Activated CD4-positive, alpha-beta T cell treated with anti-CD3 and anti-CD28 coated beads for 1 hour (primary cell): ENCODE measurements at places on chromosomes 2 and 18.

DNA sequence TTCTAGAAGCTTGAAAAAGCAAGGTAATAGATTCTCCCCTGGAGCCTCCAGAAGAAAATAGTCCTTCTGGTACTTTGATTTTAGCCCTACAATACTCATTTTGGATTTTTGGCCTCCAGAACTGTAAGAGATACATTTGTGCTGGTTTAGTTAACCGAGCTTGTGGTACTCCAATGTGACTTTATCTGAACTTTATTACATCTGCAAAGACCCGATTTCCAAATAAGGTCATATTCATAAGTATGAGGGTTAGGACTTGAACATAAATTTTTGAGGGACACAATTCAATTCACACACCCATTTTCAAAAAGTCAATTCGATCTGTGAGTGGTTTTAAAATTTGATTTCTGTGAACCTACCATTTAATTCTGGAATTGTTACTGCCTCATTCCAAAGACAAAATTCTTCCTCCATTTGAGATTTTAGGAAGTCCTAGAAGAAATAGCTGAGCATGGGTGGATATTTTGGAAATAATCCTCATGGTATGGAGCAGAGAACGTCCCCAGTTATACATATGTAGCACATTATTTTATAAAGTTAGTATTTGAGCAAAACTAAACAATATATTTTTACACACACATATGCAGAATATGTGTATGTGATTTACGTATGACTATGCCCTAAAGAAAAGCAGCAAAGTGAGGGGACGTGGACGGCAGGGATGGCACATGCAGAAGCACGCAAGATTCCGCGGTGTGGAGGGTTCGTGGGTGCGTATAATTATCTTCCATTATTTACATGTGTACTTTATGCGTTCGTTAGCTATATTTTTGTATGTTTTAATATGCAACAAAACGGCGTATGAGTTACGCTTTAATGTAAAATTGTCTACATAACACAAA, 905 bp upstream of the NUP35 start:
- DNase-seq, result no peak

GRCh38 chr2:176192351-176192750, 3.9 kb downstream of the HOXD1 start:
- no peak for DNase-seq

DNA sequence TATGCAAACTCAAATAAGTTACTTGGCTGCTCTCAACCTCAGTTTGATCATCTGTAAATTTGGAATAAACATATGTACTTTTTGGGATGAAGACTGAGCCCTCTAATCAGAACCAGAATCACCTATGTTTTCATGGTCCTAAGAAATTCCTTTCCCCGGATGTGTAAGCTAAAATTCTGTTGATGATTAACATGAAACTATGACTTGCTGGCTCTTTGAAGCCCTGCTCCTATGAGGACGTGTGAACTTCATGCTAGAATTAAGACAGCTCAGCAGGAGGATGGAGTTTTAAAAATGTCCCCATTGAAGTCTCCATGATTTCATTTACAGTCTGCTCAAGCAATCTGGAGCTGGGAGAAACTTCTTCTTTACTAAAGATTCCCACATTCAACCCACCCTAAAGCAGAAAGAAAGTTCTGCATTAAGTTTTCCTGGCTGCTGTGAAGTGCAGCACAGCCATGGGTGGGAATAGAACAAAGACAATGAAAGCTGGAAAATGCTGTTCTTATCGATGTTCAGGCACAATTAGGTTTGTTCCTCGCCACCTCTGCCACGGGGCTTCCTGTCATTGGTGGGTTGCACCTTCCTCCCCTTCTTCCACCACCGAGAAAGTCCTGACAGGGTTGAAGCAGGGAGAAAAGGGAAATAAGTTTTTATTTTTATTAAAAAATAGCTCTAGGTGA, 50.9 kb downstream of the ADCYAP1 start:
- no peak for DNase-seq

- no peak for DNase-seq
Observed at GRCh38 chr2:233015019-233015645, 2.1 kb upstream of the NGEF start.

DNA sequence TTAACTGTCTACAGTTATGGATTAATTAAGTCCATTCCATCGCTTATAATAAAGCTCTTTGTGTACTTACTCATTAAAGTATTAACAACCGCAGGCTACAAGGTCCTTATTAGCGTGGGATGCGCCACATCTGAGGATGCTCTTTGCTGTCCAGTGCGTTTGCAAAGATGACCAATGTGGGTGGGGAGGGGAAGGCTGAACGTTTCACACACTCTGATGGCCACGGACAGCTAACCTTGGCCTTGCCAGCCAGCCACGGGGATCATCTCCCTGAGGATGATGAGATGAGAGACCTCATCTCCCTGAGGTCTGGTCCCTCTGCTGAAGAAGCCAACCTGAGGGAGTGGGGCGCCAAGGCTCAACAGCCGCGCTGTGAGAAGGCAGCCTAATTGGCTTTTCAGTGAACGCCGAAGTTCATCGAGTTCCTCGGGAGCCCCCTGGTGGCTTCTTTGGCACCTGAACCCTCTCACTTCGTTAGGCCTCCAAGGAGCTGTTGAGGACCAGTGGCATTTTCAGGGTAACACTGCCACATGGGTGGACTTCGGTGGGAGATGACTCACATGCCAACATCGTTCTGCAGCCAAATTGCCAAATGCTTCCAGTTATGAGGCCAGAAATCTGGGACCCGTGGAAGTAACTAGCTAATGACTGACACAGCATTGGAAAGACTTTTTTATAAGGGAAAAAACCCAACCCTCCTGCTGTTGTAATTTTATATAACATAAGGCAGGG, 69.3 kb upstream of the SEC11C start:
- DNase-seq, result peak; percentile 66

DNA sequence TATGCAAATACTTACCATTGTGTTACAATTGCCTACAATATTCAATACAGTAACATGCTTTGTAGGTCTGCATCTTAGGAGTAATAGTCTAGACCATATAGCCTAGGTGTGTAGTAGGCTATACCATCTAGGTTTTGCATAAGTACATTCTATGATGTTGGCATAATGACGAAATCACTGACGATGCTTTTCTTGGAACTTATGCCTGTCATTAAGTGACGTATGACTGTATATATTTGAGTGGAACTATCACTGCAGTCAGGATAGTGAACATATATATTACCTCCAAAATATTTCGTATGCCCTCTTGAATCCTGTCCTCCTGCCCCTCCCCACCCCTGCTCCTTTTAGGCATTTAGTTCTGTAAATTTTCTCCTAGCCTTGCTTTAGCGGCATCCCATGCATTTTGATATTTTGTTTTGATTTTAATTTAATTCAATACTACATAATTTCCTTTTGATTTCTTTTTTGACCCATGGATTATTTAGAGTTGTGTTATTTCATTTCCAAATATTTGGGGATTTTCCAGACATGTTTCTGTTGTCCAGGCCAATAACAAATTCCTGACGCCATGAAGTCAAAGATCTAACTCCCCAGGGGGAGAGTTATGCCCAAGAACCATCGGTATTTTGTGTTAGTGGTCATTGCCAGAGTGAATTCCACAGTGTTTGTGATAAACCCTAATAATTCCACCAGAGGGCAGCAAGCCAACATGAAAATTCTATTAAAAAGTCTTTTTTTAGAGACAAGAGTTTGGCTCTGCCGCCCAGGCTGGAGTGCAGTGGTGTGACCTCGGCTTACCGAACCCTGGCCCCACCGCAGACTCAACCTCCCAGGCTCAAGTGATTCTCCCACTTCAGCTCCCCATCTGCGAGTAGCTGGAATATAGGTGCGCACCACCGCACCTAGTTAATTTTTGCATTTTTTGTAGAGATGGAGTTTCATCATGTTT, 24.2 kb upstream of the CASP8 start:
- DNase-seq, result no peak

DNA sequence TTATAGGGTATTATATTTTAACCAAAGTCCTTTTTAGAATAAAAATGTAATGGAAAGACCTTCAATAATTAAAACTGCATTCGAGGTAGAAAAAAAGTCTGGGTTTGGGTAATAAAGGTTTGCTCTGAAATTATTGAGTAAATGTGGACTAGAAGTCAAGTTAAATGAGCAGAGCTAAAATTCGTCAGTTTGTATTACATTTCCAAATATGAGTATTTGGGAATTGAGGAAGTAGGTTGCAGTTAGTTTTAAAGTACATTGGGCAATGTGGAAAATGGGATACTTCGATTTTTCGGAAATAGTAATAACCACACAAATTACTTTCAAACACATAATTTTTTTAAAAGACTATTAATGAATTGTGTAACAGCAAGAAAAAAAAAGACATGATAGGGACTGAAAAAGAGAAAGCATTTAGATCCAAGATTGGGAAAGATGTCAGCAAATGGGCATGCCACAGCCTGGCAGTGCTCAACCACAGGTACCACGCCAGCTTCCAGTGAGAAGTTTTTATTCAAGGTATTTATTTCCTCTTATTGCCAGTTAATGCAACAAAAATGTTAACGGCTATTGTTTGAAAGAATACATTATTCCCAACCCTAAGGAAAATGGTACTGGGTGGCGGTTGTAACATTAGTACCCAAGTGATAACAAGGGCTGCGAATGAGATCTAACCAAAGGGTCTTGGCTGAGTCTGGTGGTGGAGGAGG, 50.0 kb downstream of the TTC39C start:
- no peak for DNase-seq

DNA sequence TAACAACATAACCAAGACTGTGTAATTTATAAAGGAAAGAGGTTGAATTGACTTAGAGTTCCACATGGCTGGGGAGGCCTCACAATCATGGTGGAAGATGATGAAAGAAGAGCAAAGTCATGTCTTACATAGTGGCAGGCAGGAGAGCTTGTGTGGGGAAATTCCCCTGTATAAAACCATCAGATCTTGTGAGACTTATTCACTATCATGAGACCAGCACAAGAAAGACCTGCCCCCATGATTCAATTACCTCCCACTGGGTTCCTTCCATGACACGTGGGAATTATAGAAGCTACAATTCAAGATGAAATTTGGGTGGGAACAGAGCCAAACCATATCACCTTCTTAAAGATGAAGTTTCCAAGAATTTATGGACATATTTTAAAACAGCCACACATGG, 2.5 kb upstream of the IL36RN start:
- DNase-seq, result no peak

GRCh38 chr2:85549095-85549494, 10.1 kb downstream of the MAT2A start:
- DNase-seq, result no peak

DNA sequence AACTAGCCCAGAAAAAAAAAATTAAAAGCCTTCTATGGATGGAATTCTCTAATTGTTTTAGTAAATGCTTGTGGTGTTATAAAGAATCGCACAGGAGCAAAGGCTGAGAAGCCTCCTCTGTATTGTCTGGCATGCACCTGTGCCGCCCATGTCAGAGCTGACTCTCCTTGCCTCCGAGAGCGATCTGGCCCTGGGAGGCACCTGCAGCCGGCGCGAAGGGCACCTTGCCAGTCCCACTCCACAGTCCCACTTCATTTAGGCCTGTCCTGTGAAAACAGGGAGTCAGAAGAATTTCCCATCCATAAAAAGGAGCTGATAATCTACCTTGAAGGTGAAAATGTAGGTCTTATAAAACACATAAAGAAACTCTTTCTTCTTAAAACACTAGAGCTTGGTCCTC, 170.9 kb upstream of the PXDN start:
- no peak for DNase-seq

GRCh38 chr2:220930271-220931076, 641.6 kb downstream of the EPHA4 start:
- DNase-seq, result no peak

GRCh38 chr2:50781646-50782045, 250.3 kb downstream of the NRXN1 start:
- no peak for DNase-seq

GRCh38 chr2:224442071-224442967, 40.4 kb upstream of the FAM124B start:
- no peak for DNase-seq

DNA sequence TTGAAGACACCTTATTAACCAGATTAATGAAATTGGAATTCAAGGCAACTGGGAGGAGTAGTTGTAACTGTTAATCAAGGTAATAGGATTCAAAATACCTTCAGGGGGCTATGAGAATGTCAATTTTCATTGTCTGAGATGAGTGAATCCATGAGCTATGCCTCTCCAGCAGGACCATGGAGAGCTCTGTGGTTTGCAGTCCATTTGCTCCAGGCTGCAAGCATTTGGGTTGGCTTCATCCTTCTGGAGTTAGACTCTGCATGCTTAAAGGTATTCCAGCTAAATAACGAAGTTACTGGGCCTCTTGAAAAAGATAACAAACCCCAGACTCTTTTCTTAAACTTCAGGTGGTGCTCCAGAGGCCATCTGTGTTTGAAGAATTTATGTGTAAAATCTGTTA, 207.1 kb upstream of the SLC8A1 start:
- DNase-seq, result no peak

- DNase-seq, result no peak
Observed at GRCh38 chr2:220504938-220505503, 877.6 kb downstream of the SLC4A3 start.

DNA sequence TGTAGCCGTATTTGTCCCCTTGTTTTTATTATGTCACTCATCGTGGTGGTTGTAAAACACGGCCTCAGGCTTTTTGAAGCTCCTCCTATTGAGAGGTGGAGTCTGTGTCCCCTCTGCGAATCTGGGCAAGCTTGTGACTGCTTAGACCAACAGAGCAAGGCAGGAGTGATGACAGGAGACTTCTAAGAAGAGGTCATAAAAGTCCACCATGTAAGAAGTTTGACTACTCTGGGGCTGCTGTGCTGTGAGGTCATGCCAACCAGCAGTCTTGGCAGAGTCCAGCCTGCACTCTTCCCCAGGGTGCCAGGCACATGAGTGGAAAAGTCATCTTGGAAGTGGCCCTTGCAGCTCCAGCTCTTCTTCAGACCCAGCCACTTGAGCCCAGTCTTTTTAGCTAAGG, 83.8 kb upstream of the SPTBN1 start:
- DNase-seq, result no peak

DNA sequence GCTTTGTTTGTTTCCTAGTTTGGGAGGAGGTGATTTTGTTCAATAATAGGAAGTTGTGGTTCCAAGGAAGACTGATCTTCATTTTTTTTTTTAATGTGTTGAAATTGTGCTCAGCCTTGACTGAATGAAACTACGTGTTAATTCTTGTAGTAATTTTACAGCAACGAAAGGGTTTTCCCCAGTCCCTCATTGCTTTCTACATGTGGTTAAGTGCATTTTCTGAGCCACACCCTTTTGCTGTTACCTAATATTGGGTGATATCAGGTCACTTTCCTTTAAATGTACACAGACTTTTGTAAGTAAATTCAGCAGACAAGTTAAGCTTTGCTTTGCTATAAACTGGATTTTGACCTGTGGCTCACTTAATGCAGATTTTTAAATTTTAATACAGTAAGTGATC, 73.6 kb downstream of the OTX1 start:
- no peak for DNase-seq
